ENCODE measurements at places on chromosomes 7 and 10.
A peak's percentile ranks its signal among the peaks of the same experiment; 100 is the strongest.

GRCh38 chr10:79007421-79008319, 61.1 kb upstream of the ZMIZ1 start:
- peak; percentile 31 for DNase-seq

DNA sequence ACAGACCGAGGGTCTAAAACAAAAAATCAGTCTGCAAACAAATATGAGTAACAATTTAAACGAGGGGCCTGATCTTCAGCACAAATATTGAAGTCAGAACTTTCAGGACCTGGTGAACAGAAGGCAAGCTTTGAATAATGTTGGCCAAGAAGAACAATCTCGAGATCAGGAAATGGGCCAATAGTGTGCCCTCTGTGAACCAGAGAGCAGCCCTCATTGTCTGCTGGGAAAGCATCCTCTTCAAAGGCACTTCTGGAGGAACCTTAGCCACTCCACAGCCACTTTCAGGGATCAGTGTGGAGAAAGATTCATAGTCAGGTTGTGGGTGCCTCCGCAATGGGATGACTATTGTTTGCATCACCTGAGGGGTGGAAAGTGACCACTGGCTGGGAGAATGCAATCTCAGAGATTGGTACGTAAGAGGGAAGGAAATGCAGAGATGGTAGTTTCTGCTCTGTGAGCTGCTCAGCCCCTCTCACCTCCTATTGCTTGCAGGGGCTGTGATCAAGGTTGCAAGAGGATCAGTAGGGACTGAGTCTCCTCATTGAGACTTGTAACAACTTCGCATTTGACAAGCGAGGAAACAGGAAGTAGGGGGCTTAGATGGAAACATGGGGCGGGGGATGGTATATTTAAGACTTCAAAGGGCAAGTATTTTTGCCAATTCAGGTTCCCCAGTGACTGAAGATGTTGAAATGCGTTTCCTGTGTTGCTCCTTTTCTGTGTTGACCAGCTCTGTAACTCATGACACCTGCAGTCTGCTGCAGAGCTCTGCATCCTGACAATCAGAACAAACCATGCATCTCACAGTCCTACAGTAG, 28.4 kb upstream of the IFRD1 start:
- no peak for DNase-seq

DNA sequence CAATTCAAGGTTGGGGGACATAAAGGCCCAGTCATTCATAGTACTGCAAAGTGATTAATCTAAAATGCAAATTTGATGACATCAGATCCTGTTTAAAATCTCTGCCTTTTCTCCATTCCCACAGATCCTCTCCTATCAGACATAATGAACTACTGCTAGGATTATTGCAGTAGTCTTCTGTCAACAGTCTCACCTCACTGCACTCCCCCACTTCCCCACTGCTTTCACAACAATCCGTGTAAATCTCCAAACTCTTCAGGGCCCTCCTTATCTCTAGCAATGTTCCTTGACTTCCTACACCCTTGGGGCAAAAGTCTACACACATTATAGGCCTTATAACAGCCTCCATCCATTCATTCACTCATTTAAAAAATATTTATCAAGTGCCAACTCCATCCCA, 112.4 kb downstream of the KBTBD2 start:
- DNase-seq: no peak

DNA sequence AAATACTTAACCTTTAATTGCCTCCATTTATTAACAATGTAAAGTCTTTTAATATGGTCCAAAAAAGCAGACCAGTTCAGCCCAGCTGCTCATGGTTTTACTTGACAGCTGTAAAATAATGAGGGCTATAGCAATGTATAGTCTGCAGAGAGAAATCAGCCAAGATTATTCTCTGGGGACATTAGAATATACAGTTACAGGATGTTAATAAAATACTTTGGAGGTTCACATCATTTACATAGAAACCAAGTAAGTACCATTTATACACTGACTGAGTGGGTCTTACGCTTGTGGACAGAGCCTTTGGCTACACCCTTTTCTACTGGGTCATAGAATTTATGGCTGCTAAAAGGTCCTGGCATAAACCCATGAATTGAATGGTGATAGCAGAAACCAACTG, 340.7 kb upstream of the CELF2 start:
- DNase-seq: no peak

DNA sequence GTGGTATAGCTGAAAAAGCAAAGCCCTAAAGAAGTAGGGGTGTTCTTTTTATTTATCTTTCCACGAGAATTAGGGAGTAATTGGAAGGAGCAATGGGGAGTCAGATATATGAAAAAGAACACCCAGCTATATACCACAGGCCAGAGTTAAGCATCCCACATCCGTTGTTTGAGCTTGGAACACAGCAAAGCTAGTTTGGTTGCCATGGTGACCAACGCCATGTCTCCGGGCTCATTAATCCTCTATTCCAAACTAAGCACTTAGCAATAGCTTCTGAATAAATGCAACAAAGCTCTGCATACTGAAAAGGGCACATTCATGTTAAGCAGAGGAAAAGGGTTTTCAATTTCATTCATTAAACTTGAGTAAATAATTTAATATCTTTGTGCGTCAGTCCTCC, 23.5 kb downstream of the ASB4 start:
- peak; percentile 79 for DNase-seq

DNA sequence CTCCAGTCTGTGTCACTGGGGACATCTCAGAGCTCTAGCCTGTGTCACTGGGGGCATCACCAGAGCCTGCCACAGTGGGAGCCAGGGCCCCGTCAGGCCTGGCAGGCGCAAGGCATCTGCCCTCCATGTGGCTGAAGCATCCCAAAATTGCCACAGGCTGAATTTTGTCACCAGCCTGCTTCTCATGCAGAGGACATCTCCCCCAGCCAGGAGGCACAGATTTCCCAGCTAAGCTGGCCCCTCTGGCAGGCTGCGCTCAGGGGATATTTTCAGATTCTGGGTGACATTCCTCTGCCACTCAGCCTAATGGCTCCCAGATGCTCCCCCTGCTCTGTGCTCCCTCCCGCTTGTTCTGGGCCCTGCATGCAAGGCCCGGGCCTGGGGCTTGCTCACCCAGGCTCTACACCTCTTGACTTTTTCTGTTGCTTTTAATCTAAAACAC, 64.6 kb downstream of the COL13A1 start:
- no peak for DNase-seq

GRCh38 chr10:78902815-78903214, 166.0 kb upstream of the ZMIZ1 start:
- no peak for DNase-seq
